ENCODE measurements at places on chromosomes 13 and 19.

DNA sequence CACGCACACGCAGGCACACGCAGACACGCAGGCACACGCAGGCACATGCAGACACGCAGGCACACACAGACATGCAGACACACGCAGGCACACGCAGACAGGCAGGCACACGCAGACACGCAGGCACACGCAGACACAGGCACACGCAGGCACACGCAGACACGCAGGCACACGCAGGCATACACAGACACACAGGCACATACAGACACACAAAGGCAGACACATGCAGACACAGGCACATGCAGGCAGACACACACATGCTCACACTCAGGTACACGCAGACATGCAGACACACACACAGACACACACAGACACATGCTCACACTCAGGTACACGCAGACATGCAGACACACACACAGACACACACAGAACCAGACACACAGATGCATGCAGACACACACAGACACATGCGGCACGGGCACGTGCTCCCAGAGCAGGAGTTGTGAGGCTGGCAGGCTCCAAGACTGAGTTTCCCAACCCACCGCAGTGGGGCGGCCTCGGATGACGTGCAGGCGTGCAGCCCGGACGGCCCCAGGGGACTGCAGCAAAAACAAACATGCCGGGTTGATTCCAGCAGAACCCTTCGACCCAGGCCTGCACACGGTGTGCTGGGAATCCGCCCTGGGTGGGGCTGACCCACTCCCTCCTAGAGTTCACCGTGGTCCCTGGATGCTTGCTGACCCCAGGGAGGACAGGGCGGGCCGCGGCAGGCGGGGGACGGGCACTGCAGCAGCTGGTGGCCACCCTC is 100.0 kb downstream of the GADD45B start:
- H3K4me1 ChIP-seq: peaks cover 12% of the 10 kb centered on the region
- no peak overlapping the region for H3K4me3 ChIP-seq
- H3K27ac ChIP-seq: no peak overlapping the region
- H3K36me3 ChIP-seq: no peaks in the 10 kb centered on the region
- no peak for DNase-seq

- H3K27ac ChIP-seq: peak overlapping the region; percentile 32
- no peak overlapping the region for H3K4me3 ChIP-seq
- no peak for DNase-seq
- H3K4me1 ChIP-seq: peaks cover 5% of the 10 kb centered on the region
Observed at GRCh38 chr13:94480672-94481145, 1.2 kb upstream of the DCT start.

GRCh38 chr19:32580353-32580900 is 563 bp upstream of the PDCD5 start:
- peaks cover 12% of the 10 kb centered on the region for H3K27me3 ChIP-seq
- peak overlapping the region; percentile 84 for H3K4me3 ChIP-seq
- peak overlapping the region; percentile 85 for H3K27ac ChIP-seq
- H3K4me1 ChIP-seq: peaks cover 31% of the 10 kb centered on the region

- DNase-seq: no peak
- H3K4me3 ChIP-seq: no peak overlapping the region
- H3K27me3 ChIP-seq: peaks cover 69% of the 10 kb centered on the region
- peaks cover 4% of the 10 kb centered on the region for H3K4me1 ChIP-seq
Observed at GRCh38 chr13:110415669-110416068, 108.6 kb downstream of the COL4A2 start.

- no peaks in the 10 kb centered on the region for H3K4me1 ChIP-seq
- H3K27ac ChIP-seq: no peak overlapping the region
- no peak for DNase-seq
- no peaks in the 10 kb centered on the region for H3K36me3 ChIP-seq
Observed at GRCh38 chr13:88136098-88136790, 465.1 kb downstream of the SLITRK5 start.

DNA sequence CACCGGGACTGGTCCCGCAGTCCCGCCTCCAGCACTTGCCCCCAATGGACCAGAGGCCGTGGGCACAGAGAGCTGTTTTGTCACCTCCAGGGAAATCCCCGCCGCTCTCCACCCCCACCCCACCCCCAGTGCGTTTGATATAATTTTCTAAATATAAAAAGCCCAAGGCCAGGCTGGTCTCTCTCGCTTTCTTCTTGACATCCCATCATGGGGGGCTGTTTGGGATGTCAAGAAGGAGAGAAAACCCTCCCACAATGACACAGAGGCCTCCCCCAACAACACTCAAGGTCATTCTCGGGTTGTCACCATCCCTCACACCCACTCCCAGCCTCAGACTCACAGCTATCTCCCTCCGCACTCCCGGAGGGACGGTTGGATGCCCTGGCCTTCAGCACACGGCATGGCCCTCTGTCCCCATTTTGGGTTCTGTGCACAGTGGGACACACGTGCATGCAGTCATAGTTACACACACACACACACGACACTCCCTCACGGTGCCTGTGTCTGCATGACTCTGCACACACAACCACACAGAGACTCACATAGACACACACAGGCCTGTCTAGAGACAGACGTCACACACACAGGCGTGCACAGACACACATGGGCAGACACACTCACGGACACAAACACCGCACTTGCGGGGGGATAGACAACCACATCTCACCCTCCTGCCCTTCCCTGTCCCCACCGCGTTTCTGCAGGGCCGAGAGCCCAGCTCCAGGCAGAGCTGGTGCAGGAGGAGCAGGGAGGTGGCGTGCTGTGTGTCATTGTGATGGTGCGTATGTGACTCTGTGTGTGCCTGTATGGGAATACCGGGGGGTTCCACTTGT is 4.8 kb upstream of the NFIC start:
- H3K4me3 ChIP-seq: peak overlapping the region; percentile 83
- H3K27ac ChIP-seq: no peak overlapping the region
- no peak for DNase-seq
- H3K27me3 ChIP-seq: peaks cover 25% of the 10 kb centered on the region
- H3K36me3 ChIP-seq: no peaks in the 10 kb centered on the region

DNA sequence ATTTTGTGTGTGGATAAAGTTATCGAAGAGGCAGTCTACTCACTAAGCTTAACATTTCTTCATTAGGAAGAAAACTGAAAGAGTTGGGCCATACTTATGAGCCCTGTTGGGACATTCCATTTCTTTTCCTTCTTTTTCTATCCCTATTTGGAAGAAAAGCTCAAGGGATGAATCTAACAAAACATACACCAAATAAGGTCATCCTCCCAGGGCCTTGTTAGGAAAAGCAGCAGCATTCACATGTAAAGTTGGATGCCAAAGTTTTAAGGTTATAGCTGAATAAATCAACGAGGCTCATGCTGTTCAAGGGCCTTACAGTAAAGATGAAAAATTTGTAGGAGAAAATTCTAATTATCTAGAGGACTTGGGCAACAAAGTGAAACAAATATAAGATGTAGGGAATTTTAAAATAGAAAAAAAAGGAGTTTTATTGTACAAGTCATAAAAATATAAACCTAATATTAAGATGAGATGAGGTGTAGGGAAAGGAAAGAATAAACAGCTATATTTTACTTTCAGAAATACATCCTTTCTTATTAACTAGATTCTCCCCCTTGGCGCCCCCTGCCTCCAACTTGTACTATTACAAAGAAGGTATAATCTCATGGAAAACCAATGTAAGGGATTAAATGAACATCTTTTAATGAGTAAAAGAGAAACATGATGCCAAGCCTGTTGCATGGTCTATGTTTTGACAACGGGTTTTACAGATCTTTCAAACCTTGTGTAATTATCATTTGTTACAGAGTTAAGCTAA is 160.4 kb downstream of the PCDH20 start:
- no peak for DNase-seq
- no peaks in the 10 kb centered on the region for H3K4me1 ChIP-seq
- no peaks in the 10 kb centered on the region for H3K36me3 ChIP-seq
- no peak overlapping the region for H3K27ac ChIP-seq

DNA sequence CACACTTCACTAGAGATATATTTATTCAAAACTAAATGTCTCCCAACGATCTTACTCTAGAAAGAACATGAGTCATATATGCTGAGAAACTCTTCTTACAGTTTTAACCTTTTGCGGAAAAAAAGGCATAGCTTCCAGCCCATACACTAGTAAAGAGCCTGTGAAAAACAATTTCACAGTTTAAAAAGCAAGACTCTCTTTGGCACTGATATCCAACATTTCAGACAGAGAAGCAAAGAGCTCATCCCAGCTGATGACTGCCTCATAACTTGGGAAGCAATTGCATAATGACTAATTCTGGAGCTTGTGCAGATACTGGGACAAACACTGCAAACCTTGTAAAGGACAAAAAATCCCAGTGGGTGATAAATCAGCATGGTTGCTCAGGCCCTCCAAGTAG is 88.0 kb downstream of the ENOX1 start:
- DNase-seq: no peak
- H3K36me3 ChIP-seq: no peaks in the 10 kb centered on the region
- H3K4me1 ChIP-seq: no peaks in the 10 kb centered on the region
- H3K27ac ChIP-seq: no peak overlapping the region
- peaks cover 6% of the 10 kb centered on the region for H3K27me3 ChIP-seq

GRCh38 chr19:16143399-16144215 is at the start of gene HSH2D:
Gene HSH2D (plus strand): TSS chr19:16143685. CDS start chr19:16148751, 5,066 bp downstream.
- no peaks in the 10 kb centered on the region for H3K27me3 ChIP-seq
- H3K36me3 ChIP-seq: peaks cover 33% of the 10 kb centered on the region
- H3K27ac ChIP-seq: peak within 1 kb of the TSS; percentile 99

GRCh38 chr13:39144391-39144790 is 106.1 kb downstream of the NHLRC3 start:
- H3K27me3 ChIP-seq: peaks cover 16% of the 10 kb centered on the region
- DNase-seq: no peak
- no peaks in the 10 kb centered on the region for H3K36me3 ChIP-seq
- H3K27ac ChIP-seq: no peak overlapping the region

DNA sequence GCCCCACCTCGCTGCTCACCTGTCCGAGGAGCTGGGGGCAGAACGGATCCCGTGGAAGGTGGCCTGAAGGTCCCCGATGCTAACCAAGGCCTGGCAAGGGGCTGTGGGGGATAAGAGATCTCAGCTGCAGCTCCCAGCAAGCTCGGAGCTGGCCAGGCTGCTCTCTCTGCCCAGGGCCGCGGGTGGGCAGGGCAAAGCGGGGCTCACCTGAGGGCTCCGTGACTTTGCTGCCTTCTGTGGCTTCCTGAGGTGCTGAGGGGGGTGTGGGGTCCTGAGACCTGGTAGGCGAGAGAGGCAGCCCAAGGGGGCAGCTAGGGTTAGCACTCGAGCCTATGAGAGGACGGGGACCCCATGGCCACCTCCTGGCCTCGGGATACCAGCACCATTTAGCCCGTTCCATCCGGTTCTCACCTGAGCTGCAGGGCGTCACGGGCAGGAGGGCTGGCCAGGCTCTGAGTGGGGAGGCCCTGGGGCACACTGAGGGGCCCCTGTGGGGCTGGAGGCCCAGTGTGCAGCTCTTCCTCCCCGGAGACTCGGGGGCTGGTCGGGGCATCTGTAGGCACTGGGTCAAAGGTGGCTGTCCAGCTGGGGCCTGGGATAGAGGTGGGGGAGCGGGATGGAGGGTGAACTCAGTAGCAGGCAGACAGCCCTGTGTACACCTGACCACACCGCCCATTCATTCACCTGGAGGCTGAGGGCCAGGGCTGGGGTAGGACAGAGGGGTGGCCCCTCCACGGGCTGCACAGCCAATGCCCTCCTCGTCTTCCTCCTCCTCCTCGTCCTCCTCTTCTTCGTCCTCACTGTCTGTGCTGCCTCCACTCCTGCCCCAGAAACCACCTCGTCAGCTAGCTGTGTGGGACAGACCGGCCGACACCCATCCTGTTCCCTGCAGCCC is 3.1 kb upstream of the TMEM86B start:
- DNase-seq: no peak
- no peak overlapping the region for H3K4me3 ChIP-seq
- no peaks in the 10 kb centered on the region for H3K27me3 ChIP-seq
- no peaks in the 10 kb centered on the region for H3K4me1 ChIP-seq

DNA sequence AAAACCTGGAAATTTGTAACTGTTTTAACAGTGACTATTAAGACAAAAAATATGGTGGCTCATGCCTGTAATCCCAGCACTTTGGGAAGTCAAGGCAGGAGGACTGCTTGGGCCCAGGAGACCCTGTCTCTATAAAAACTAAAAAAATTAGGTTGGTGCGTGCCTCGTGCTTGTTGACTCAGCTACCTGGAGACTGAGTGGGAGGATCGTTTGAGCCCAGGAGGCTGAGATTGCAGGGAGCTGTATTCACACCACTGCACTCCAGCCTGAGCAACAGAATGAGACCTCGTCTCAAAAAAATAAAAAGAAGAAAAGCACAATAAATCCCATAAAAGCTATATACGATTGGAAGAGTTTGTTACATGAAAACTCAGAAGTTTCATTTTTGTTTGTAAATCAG is 23.7 kb downstream of the KLF5 start:
- no peaks in the 10 kb centered on the region for H3K4me1 ChIP-seq
- no peak overlapping the region for H3K27ac ChIP-seq
- no peak overlapping the region for H3K4me3 ChIP-seq
- DNase-seq: no peak

- H3K27me3 ChIP-seq: no peaks in the 10 kb centered on the region
- no peaks in the 10 kb centered on the region for H3K4me1 ChIP-seq
- no peak for DNase-seq
- H3K4me3 ChIP-seq: no peak overlapping the region
Observed at GRCh38 chr19:4224470-4224869, 4.9 kb upstream of the EBI3 start.

DNA sequence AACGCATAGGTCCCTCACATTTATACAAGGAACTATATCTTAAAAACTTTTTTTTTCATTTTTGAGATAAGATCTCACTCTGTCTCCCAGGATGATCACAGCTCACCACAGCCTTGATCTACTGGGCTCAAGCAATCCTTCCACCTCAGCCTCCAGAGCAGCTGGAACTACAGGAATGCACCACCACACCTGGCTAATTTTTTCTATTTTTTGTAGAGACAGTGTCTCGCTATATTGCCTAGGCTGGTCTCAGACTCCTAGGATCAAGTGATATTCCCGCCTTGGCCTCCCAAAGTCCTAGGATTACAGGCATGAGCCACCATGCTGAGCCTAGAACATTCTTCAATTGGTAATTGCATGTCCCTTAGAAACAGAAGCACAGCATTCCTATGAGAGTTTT is 41.7 kb downstream of the RCBTB1 start:
- H3K36me3 ChIP-seq: peaks cover 44% of the 10 kb centered on the region
- no peaks in the 10 kb centered on the region for H3K27me3 ChIP-seq
- no peak overlapping the region for H3K27ac ChIP-seq
- peaks cover 21% of the 10 kb centered on the region for H3K4me1 ChIP-seq

GRCh38 chr19:38713227-38713649 is 31.0 kb downstream of the CAPN12 start:
- H3K4me3 ChIP-seq: no peak overlapping the region
- peaks cover 37% of the 10 kb centered on the region for H3K36me3 ChIP-seq
- H3K27ac ChIP-seq: no peak overlapping the region
- no peak for DNase-seq
- H3K4me1 ChIP-seq: no peaks in the 10 kb centered on the region

GRCh38 chr13:49711218-49711863 is 20.1 kb upstream of the EBPL start:
- no peaks in the 10 kb centered on the region for H3K27me3 ChIP-seq
- no peak overlapping the region for H3K27ac ChIP-seq
- no peak overlapping the region for H3K4me3 ChIP-seq
